Activated T-helper 2 cell treated with anti-CD3 and anti-CD28 coated beads, Interferon-gamma antibody, Interleukin-2, Interleukin-4, amounts not matched to agents 10 μg/mL and 5 μg/mL and 100 μg/mL, durations not matched to agents 14 hours and 24 hours and 36 hours (primary cell): ENCODE measurements at places on chromosomes 13 and 19. TPM values are rescaled to one million over a fixed set of nuclear protein-coding genes. Genes with fewer than 3 reads are reported as not detected.

DNA sequence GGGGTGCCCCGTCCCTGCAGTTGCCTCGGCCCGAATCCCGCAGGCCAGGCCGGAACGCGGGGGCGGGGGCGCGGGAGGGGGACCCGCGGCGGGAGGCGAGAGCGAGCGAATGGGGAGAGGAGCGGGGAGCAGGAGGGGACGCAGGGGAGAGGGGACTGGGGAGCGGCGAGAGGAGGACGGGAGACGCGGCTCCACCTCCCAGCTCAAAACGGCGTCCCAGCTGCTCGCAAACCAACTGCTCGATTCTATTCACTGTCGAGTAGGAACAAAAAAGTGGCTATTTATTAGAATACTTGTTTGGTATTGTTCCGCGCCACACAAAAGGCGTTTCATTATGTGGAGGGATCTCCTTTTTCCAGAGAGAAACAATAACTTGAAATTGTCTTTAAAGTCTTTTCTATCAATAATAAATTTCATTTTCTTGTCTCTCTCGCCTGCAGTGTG, 10.6 kb upstream of the SOX1 start:
- DNase-seq = no peak
- H3K4me1 ChIP-seq = no peaks in the 10 kb centered on the region
- H3K36me3 ChIP-seq = no peaks in the 10 kb centered on the region
- H3K27me3 ChIP-seq = peaks cover 70% of the 10 kb centered on the region

- no peaks in the 10 kb centered on the region for H3K27me3 ChIP-seq
- H3K4me3 ChIP-seq = no peak overlapping the region
- peaks cover 2% of the 10 kb centered on the region for H3K4me1 ChIP-seq
- peaks cover 56% of the 10 kb centered on the region for H3K36me3 ChIP-seq
- no peak for DNase-seq
These were observed 25.4 kb downstream of the ALG5 start for GRCh38 chr13:36973621-36974295.

- peaks cover 36% of the 10 kb centered on the region for H3K4me1 ChIP-seq
- no peaks in the 10 kb centered on the region for H3K36me3 ChIP-seq
- no peak for DNase-seq
- no peaks in the 10 kb centered on the region for H3K27me3 ChIP-seq
- H3K4me3 ChIP-seq = no peak overlapping the region
These were observed 1.4 kb downstream of the FFAR1 start for GRCh38 chr19:35348911-35349611.

GRCh38 chr13:70191034-70191433, 82.8 kb upstream of the KLHL1 start:
- no peak overlapping the region for H3K27ac ChIP-seq
- no peak for DNase-seq
- no peaks in the 10 kb centered on the region for H3K27me3 ChIP-seq
- H3K4me3 ChIP-seq = no peak overlapping the region
- no peaks in the 10 kb centered on the region for H3K4me1 ChIP-seq
- H3K36me3 ChIP-seq = no peaks in the 10 kb centered on the region

DNA sequence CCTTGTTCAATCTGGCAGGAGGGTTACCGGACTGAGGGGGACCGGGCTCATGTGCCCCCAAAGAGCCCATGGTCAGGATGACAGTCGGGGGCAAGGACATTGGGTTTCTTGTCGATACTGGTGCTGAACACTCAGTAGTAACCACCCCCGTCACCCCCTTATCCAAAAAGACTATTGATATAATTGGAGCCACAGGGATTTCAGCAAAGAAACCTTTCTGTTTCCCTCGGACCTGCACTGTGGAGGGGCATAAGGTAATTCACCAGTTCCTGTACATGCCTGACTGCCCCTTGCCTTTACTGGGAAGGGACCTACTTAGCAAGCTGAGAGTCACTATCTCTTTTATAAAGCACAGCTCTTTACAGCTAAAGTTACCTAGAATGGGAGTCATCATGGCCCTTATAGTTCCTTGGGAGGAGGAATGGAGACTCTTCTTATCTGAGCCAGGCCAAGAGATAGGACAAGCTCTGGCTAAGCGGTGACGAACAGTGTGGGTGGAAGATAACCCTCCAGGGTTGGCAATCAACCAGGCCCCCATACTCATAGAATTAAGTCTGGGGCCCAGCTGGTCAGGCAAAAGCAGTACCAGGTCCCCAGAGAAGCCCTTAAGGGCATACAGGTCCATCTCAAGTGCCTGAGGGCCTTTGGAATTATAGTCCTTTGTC, 603.7 kb downstream of the UQCRFS1 start:
- no peaks in the 10 kb centered on the region for H3K4me1 ChIP-seq
- DNase-seq = no peak
- H3K36me3 ChIP-seq = no peaks in the 10 kb centered on the region
- no peak overlapping the region for H3K4me3 ChIP-seq
- H3K27ac ChIP-seq = no peak overlapping the region

GRCh38 chr19:19591133-19591825, 27.2 kb downstream of the PBX4 start:
- peak; percentile 58 for DNase-seq
- peaks cover 57% of the 10 kb centered on the region for H3K4me1 ChIP-seq
- peak overlapping the region; percentile 51 for H3K4me3 ChIP-seq
- H3K27me3 ChIP-seq = no peaks in the 10 kb centered on the region

DNA sequence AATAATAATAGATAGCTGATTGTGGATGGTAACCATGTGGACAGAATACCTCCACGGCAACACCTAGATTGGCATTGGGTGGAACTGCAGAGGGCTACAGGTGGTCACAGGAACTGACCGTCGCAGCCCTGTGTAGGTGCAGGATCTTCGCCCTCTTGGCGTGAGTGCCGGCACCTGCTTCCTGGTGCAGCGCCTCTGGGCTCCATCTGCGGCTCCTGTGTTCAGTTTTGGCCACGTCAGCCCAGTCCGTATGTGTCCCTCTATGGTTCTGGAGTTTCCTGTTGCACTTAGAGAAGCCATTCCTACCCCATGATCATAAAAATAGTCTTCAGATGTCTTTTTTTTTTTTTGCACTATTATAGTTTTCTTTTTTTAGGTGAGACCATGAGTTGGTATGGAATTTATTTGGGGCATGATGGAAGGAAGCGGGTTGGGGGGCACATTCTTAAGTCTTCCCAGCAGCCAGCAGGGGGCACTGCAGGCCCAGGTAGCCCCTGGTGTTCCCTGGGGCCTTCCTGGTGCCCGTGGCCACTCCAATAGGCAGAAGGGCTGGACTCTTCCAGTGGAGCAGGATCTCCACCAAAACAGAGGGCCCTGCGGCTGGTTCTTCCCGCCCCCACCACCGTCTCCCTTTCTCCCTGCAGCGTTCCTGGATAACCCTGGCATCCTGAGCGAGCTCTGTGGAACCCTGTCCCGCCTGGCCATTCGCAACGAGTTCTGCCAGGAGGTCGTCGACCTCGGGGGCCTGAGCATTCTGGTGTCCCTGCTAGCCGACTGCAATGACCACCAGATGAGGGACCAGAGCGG, 10.1 kb upstream of the SLC25A42 start:
- no peaks in the 10 kb centered on the region for H3K4me1 ChIP-seq
- H3K27ac ChIP-seq = no peak overlapping the region

- H3K27ac ChIP-seq = no peak overlapping the region
- no peak overlapping the region for H3K4me3 ChIP-seq
- peaks cover 9% of the 10 kb centered on the region for H3K4me1 ChIP-seq
- no peak for DNase-seq
- no peaks in the 10 kb centered on the region for H3K36me3 ChIP-seq
- peaks cover 33% of the 10 kb centered on the region for H3K27me3 ChIP-seq
These were observed 2.8 kb downstream of the SACS start for GRCh38 chr13:23430664-23431063.

DNA sequence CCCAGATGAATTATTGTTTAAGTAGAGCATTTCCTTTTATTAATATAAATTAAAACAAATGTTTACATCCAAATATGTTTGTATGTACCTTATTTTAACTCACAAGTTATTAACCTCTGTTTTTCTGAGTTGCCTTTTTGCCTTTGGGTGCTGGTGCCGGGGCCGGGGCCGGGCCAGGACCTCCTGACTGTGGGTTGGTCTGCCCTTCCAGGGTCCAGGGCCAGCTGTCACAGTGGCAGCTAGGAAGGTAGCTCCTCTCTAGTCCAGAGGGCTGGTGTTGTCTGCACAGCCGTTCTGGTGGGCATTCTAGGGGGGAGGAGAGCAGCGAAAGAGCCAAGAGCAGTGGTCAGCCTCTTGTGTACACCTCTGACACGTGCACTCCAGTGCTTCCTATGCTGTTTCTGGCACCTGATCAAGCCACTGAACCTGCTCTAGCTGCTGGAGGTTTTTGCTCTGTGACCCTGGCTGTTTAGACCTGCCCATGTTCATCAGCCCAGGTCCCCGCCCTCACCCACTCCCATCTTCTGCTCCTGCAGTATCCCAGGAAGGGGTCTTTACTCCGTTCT, 2.0 kb upstream of the UBA2 start:
- H3K36me3 ChIP-seq = peaks cover 39% of the 10 kb centered on the region
- no peaks in the 10 kb centered on the region for H3K27me3 ChIP-seq

DNA sequence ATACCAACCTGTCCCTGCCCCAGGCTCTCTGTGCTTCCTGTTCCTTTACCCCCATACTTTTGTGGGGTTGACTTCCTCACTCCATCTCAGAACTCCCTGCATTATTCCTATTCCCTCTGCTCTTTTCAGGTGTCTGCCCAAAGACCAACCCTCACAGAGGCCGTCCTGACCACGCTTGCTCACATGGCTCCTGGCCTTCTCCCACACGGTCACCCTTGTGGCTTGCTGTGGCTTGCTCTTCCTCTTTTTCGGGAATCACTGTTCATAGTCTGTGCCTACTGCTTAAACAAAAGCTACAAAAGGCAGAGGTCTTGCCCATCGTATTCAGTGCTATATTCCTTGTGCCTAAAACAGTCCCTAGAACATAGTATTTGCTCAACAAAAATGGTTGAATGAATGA, 25.2 kb upstream of the ARGLU1 start:
- no peak for DNase-seq
- H3K27me3 ChIP-seq = peaks cover 6% of the 10 kb centered on the region
- H3K27ac ChIP-seq = no peak overlapping the region
- H3K4me3 ChIP-seq = no peak overlapping the region
- no peaks in the 10 kb centered on the region for H3K4me1 ChIP-seq

DNA sequence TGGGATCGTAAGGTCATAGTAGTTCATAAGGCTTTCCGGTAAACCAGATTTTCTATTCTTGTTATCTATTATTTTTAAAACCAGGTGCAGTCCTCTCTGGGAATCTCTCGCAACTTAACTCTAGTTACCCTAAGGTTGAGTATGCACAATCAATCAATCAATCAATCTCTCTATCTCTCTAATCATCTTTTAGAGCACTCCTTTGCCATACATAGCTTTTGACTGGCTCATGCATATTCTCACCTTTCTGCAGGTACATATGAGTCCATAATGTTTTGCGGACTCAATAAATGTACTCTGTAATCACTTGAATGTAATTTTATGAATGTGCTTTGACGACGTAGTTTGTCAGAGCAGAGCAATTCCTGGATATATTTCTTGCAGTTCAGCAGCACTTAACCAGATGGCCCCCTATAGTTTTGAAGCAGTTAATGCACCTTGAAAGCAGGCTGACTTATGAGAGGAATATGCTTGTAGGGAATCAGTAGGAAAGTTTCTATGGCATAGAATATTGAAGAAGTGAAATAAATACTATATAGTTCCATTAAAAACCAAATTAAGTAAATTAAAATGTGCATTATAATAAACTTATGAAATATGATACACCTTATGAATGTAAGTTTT, 524.7 kb downstream of the GPC5 start:
- H3K36me3 ChIP-seq = no peaks in the 10 kb centered on the region
- no peak overlapping the region for H3K4me3 ChIP-seq
- no peak overlapping the region for H3K27ac ChIP-seq
- no peak for DNase-seq
- H3K4me1 ChIP-seq = no peaks in the 10 kb centered on the region
- H3K27me3 ChIP-seq = no peaks in the 10 kb centered on the region

- no peak overlapping the region for H3K27ac ChIP-seq
- H3K27me3 ChIP-seq = peaks cover 38% of the 10 kb centered on the region
- H3K36me3 ChIP-seq = no peaks in the 10 kb centered on the region
- no peak for DNase-seq
- no peak overlapping the region for H3K4me3 ChIP-seq
- H3K4me1 ChIP-seq = peaks cover 1% of the 10 kb centered on the region
These were observed 181.8 kb downstream of the COL4A1 start for GRCh38 chr13:110125157-110125556.

OVOL3 gene
- total RNA-seq = not detected in 2 replicates

C5AR1 gene
- 1.1 and 1.2 TPM in 2 replicates for total RNA-seq

GRIN3B gene
- 0.11 TPM in 1 of 2 replicates, not detected in the other for total RNA-seq

USHBP1 gene
- 0.07 TPM in 1 of 2 replicates, not detected in the other for total RNA-seq
